ENCODE measurements at places on chromosomes 3 and 15. TPM values are rescaled to one million over a fixed set of nuclear protein-coding genes. Genes with fewer than 3 reads are reported as not detected.
A peak's percentile ranks its signal among the peaks of the same experiment; 100 is the strongest.

DNA sequence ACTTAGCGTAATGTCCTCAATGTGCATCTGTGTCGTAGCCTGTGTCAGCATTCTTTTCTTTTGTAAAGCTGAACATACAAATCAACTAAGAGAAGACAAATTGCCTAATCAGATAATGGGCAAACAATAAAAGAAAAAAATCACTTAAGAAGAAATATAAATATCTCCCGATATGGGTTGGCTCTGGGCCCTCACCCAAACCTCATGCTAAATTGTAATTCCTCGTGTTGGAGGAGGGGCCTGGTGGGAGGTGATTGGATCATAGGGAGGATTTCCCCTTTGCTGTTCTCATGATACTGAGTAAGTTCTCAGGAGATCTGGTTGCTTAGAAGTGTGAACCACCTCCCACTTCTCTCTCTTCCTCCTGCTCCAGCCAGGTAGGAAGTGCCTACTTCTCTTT is 285.0 kb upstream of the LYSMD4 start:
- H3K4me3 ChIP-seq: no peak overlapping the region
- H3K4me1 ChIP-seq: no peaks in the 10 kb centered on the region
- no peaks in the 10 kb centered on the region for H3K27me3 ChIP-seq

SH2D7 gene
- total RNA-seq: not detected

DNA sequence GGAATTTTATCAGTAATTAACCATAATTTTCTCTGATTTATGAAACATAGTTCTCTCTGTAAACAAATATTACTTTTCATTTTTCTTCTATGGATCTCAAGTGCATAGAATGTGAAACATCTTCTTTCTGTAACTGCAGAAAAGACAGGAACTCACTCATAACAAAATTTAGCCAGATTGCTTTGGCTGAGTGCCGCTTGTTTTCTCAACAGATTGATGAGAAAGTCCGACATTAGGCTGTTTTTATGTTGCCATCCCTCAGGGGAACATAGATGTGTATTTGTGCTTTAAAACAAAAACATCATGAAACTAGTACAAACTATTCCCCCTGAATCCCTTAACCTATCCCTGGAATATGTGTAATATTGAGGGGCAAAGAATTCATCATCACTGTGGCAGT is 154.2 kb downstream of the B3GALNT1 start:
- no peaks in the 10 kb centered on the region for H3K4me1 ChIP-seq
- H3K4me3 ChIP-seq: no peak overlapping the region
- no peaks in the 10 kb centered on the region for H3K36me3 ChIP-seq
- no peak overlapping the region for H3K27ac ChIP-seq

DNA sequence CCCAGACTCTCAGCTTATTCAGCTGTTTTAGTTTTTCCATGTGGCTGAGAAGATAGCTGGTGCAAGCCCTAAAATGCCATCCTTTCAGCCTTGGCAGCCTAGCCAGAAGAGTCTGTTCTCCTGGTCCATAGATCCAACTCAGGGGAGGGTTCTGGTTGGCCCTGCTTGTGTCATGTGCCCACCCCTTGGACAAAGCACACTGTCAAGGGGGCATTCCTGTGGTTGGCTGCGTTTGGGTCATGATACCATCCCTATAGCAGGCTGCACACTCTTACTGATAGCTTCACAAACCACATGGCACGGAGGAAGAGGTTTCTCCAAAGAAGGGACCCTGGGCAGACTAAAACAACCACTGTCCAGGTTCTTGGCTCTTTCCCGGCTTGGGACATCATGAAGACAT is 8.4 kb upstream of the FSTL1 start:
- peaks cover 7% of the 10 kb centered on the region for H3K4me1 ChIP-seq
- no peak overlapping the region for H3K27ac ChIP-seq
- H3K4me3 ChIP-seq: no peak overlapping the region
- no peak for DNase-seq
- H3K27me3 ChIP-seq: peaks cover 11% of the 10 kb centered on the region

DNA sequence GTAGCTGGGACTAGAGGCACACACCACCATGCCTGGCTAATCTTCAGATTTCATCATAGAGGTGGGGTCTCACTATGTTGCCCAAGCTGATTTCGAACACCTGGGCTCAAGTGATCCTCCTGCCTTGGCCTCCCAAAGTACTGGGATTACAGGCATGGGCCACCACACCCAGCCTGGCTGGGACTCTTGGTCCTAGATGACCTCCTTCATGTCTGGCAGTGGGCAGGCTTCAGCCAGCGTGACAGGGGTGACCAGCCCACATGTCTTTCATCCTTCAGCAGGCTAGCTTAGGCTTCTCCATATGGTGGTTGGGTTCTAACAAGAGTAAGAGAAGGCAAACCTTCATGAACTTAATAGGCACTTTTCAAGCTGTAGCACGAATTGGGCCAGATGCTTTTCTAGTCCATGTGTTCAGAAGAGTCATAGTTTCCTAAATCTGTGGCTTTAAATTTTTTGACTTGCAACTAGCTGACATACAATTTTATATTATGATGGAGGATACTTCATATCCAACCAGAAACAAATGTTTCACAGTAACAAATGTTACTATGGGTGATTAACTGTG is 7.6 kb downstream of the GPD1L start:
- peaks cover 30% of the 10 kb centered on the region for H3K36me3 ChIP-seq
- DNase-seq: no peak
- H3K4me1 ChIP-seq: peaks cover 52% of the 10 kb centered on the region
- no peaks in the 10 kb centered on the region for H3K27me3 ChIP-seq

DNA sequence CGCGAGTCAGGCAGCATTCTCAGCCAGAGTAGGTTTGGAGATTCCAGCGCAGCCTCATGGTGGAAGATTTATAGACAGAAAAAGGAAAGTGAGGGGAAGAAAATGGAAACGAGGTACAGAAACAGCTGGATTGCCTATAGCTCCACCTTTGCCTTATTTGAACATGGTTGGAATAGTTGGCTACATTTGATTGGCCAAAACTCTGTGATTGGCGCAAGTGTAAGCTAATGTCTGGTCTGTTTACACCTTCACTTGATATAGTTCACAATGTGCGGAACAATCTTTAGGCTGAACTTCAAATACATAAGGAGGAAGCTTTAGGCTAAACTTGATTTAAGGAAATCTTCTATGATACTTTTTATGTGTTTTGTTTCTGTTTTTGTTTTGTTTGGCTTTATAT is 1191.9 kb downstream of the NSUN3 start:
- H3K4me3 ChIP-seq: no peak overlapping the region
- no peak for DNase-seq
- no peaks in the 10 kb centered on the region for H3K27me3 ChIP-seq
- no peaks in the 10 kb centered on the region for H3K4me1 ChIP-seq
- H3K27ac ChIP-seq: no peak overlapping the region
- H3K36me3 ChIP-seq: no peaks in the 10 kb centered on the region

- H3K4me1 ChIP-seq: no peaks in the 10 kb centered on the region
- H3K27me3 ChIP-seq: peaks cover 29% of the 10 kb centered on the region
- DNase-seq: no peak
- no peak overlapping the region for H3K27ac ChIP-seq
- no peaks in the 10 kb centered on the region for H3K36me3 ChIP-seq
Measured at GRCh38 chr3:64449026-64449425, 223.8 kb upstream of the PRICKLE2 start.

DNA sequence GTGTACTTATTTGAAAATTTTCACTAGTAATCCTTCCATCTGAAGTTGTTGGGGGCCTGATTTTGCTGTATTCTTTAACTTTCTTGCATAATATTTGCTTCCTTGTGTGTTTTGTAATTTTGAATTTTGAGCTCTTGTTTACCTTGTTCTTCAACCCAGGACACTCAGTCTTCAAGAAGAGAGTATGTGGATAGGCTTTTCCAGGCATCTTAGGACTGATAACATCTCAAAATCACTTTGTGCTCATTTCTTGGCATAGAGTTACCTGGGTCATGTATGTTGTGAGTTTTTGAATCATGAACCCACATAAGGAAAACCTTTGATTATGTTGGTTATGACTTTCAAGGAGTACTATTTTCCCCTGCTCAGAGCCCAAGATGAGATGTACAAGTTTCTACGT is 13.4 kb downstream of the BTD start:
- H3K27me3 ChIP-seq: peaks cover 2% of the 10 kb centered on the region
- DNase-seq: no peak

MTFMT gene
- total RNA-seq: 13.3 TPM

DNA sequence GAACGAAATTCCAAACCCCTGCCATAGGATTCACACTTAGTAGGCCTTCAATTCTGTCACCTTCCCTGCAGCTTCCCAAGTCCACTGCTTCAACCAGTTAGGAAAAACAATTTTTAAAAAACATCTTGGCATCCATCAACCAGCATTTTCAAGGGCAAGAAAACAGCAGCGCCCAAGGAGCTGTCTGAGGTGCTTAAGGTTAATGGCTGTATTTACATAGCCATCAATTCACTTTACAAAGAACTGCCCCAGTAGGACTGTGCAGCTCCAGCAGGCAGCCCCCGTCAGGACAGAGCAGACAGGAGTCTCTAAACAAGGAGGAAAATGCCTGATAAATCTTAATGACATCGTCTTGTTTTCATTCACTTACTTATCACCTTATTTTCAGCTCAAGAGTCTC is 13.3 kb downstream of the TAFA4 start:
- H3K4me3 ChIP-seq: no peak overlapping the region
- H3K4me1 ChIP-seq: no peaks in the 10 kb centered on the region
- no peaks in the 10 kb centered on the region for H3K36me3 ChIP-seq
- H3K27ac ChIP-seq: no peak overlapping the region

DNA sequence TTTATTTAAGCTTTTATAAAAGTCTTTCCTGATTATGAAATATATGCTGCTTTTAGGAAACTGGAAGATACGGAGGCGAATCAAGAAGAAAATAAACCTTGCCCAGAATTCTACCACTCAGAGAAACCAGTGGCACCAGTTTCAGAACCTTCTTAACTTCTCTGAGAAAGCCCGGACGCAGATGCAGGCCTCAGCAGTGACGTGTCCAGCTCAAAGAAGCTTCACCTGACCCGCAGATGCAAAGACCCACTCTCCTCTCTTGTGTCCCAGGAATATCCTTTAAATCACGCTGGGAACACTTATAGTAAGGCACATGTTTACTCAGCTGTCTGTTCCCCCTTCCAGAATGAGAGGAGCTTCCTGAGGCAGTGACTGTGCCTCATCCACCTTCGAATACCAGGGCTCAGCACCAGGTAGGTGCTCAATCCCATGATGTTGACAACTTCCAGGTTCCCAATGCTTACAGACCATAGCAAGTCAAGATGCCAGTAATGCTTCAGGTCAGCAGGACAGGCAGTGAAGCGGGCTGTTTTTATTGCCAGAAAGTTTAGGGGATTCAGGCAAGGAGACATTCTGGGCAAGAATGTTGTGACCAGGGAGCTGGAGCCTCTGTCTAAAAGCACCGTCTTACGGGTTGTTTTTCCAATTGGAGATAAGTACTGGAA is 39.9 kb upstream of the LDHAL6B start:
- H3K4me1 ChIP-seq: peaks cover 32% of the 10 kb centered on the region
- H3K27me3 ChIP-seq: no peaks in the 10 kb centered on the region
- peaks cover 8% of the 10 kb centered on the region for H3K36me3 ChIP-seq
- no peak overlapping the region for H3K27ac ChIP-seq
- no peak for DNase-seq
- H3K4me3 ChIP-seq: no peak overlapping the region

DNA sequence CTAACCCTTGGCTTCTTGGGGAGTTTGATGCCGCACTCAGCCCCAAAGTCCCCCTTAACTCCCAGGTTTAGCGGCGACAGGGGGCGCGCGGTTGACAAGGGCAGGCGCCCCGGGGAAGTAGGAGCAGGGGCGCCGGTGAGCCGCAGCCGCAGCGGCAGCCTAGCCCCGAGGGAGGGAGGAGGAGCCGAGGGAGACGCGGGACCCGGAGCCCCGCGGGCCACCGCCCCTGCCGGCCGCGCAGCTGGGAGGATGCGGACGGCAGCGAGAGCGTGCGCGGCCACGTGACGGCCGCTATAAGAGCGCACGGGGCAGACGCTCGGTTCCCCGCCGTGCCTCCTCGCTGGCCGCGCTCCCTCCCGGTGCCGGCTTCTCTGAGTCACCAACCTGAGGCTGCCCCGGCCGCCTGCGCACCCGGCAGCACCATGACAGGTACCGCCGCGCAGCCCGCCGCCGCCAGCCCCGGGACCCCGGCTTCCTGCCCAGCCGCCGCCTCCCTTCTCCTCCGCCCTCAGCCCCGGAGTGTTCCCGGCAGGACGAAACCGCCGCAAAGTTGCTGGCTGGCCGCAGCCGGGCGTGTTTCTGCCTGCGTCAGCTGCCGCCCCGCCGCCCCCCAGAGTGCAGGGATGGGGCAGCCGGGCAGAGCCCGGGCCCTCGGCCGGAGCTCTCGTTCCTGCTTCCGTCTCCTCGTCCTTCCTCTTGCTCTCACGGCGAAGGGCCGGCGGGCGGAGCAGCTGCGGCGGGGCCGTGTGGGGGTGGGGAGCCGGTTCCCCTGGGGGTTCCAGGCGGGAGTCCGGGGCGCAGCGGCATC is at the start of gene GYG1:
Gene GYG1 (plus strand): TSS at position 322 of the 808 bp plus-strand sequence. CDS start 101 bp downstream, at position 423.
- H3K36me3 ChIP-seq: peaks cover 26% of the 10 kb centered on the region
- peak; percentile 80 for DNase-seq
- no peaks in the 10 kb centered on the region for H3K27me3 ChIP-seq
- peak within 1 kb of the TSS; percentile 81 for H3K27ac ChIP-seq

DNA sequence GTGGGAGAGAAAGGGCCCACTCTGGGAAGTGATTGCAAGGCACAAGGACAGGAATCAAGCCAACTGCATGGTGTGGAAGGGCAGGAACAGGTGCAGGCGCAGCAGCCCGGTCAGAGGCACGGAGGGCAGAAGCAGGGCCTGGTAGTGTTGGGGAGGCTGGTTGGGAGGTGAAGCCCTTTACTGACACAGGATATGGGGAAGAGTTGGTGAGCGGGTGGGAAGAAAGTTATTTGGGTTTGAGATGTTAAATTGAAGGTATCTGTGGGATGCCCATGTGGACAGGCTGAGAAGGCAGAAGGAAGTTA is 83.6 kb upstream of the ABHD2 start:
- no peak overlapping the region for H3K27ac ChIP-seq
- no peaks in the 10 kb centered on the region for H3K36me3 ChIP-seq
- H3K4me3 ChIP-seq: no peak overlapping the region
- DNase-seq: no peak

FGF12 gene
- not detected for total RNA-seq

DNA sequence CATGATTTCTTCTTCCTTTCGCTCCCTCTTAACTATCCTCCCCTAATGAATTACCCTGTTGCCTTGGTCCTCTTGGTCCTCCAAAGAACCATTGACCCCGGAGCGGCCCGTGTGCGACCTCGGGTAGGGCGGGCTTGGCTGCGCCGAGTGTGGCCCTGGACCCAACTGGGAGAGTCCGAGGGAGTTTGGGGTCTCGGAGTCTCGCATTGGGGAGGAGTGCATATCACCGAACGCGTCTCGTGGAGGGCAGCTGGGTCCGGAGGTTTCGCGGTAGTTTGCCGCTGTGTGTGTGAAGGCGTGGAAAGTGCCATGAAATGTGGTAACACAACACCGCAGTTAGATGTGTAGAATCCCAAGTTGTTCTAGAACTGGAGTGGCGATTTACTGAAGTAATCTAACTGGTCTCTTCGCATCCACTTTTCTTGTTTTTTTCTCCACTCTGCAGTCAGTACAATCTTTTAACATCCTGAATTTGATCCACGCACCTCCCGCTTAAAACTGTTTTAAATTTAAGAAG is 363 bp downstream of the GTF2E1 start:
- no peak for DNase-seq
- no peaks in the 10 kb centered on the region for H3K27me3 ChIP-seq
- H3K4me3 ChIP-seq: peak overlapping the region; percentile 80
- peaks cover 39% of the 10 kb centered on the region for H3K4me1 ChIP-seq
- H3K27ac ChIP-seq: peak overlapping the region; percentile 95

IL12A gene
- 0.55 TPM for total RNA-seq
